ENCODE measurements at places on chromosomes 7 and 10.

DNA sequence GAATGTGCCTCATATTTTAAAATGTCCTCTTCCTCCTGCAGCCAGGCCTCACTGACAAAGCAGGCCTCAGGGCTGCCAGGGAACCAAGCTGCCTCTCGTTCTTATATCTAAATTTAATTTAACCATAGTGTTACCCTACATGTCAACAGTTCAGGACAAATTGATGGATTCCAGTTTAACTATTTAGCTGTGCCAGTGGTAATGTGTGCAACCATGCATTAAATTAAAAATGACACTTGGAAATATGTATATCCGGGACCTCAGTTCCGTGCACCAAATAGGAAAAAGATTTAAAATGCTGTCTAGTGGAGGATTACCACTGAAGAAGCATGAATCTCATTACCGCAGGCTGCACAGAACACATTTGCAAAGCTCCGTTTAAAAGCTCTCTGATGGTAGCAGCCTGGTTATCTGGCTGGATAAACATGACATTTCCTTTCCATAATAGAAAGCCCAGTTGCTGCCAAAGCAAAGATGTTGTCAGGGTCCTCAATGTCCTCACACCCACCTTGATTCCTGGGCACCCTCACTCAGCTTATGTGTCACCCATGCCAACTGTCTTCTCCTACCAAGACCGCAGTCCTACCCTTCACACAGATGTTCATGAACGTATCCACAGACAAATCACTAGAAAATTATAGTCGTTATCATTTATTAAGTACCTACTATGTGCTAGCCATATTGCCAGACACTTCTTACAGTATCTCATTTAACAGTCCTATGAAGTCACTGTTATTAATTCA, 73.3 kb upstream of the FRMD4A start:
- no peak for DNase-seq

DNA sequence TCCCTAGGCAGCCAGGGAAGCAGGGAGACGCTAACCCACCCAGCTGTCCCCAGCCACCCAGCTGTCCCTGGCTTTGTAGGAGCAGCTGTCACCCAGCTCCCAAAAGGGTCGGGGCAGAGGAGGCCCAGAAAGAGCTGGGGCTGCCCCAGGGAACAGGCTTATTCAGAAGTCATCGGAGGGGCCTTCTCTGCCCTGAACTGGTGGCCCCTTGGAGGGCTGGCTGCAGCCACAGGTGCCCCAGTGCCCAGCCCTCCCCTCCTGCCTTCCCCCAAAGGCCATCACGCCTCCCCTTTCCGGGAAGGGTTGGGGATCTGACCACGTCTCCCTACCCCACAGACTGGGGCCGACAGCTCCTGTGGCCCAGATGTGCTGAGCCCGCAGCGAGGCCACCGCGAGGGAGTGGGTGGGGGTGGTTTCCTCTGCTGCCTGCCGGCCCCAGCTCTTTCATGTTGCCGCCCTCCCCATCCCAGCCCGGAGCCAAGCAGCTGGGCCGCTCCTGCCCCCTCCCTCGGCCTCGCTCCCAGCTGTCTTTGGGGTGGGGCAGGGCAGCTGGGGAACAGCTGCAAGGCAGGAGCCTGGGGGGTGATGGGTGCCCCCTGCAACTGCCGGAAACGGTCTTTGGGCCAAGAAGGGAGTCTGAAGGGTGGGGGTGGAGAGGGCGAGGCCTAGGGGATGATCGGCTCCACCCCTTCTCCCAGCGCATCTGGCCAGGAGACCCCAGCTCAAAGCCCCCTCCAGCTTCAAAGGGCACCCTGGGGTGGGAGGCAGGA, 16.8 kb downstream of the TRIM8 start:
- DNase-seq = no peak

DNA sequence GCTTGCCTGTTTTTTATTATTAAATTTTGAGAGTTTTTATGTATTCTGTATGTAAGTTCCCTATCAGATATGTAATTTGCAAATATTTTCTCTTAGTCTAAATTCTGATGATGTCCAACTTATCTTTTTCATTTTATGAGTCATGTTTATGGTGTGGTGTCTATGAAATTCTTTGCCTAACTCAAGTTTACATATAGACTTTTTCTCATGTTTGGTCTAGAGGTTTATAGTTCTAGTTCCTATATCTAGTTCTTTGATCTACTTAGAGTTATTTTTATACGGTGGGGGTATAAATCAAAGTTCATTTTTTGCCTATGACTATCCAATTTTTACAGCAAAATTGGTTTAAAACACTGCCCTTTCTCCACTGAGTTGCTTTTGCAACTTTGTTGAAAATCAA, 26.3 kb upstream of the CCDC7 start:
- DNase-seq = no peak

DNA sequence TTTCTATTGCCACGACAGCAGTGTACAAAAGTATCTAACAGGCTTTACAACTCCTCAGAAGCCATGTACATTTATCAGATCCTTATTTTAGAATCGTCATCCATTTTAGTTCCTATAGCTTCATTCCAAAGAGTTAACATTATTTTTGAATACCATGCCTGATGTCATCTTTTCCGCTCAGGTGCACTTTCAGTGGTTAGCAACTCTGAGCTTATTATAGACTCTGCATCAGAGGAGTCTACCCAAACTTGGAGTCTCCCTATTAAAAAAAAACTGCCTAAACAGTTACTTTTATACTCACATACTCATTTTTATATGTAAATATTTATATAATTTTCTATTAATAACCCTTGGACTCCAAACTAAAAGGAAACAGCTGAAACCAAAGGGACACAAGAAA, 31.6 kb upstream of the PRSS37 start:
- DNase-seq = no peak

DNA sequence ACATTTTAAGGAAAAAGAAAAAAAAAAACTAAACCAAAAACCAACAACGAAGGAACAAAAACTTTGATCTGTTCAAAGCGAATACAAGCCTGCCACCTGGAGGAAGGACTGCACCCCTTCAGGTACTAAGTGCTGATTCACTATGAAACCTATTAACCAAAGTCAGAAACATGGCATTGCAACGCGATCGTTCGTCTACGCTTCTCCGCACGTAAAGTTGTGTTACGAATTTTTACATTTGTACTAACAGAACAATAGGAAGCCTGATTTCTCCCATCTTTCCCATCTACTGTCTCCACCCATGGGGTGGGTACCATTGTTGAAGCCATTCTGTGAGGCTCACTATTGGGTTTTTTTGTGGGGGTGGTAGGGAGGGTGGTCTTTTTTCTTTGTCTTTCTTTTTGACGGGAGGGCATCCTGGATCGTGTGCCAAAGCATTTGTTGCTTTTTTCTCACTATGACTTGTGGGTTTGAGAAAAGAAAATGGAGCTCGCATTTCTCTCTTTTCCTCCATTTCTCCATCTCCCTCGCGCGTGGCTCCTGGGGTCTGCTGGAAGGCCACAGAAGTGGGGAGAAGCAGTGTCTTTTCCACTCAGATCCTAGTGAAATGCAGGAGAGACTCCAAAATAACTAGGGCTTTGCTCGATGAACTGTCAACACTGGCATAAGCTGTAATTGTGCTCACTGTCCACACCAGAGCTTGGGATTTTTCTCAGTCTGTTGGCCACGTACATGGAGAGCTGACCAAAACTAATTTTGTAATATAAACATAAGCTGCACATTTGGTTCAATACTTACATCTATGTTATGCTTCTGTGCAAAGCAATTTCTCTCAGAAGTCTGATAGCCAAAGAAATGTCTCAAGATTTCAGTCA, 100.9 kb upstream of the YAE1 start:
- DNase-seq = peak; percentile 21

DNA sequence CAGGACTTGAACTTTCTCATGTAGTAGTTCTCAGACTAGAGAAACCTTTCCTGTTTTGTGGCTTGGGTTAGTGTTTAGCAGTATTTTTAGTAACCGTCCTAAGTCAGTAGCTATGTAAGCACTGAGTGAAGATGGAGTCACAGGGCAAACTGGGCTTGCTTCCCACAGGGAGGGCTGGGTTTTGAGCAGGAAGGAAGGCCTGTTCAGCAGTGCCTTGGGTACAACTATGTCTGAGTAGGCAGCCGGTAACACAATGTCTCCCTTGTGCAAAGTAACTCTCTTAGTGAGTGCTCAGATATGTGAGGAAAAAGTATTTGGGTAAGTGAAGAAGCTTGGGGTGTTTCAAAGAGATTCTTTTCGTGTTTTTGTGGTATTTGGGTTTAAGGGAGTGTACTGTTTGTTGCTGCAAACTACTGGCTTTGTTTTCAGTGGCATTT, 96.4 kb downstream of the CCSER2 start:
- no peak for DNase-seq

GRCh38 chr7:142228537-142229104, 29.2 kb downstream of the PRSS58 start:
- no peak for DNase-seq

DNA sequence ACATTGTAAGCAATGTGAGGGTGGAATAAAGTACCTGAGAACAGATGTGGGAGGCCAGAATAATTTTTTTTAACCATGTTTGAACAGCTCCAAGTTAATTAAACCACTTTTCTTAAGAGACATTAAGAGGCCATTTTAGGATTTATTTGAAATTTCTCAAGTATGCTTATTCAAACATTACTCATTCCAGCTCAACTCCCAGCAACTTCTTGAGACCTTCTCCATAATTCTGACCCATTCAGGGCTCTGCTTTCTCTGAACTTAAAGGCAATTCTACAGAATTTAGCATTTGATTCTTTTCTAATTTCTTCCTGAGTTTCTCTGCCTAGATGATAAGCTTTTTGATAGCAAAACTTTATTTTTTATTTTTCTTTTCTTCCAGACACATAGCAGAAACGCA, 314.5 kb downstream of the CAMK1D start:
- DNase-seq = no peak

DNA sequence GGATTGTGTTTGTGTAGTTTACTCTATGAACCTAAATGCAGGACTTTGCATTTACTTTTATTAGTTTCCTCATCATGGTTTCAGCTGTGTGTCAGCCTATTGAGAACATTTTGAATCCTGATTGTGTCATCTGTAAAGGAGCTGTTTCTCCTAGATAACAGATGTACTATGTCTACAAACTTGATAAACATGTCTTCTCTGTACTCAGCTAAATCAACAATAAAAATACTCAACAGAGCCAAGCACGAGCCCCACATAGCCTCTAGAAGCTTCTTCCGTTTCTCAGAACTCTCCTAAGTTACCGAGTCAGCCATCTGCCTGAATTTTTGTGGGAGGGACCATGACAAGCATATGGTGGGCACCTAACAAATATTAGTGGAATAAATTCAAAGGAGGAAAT, 234.7 kb downstream of the SKAP2 start:
- no peak for DNase-seq

- no peak for DNase-seq
Measured at GRCh38 chr7:106369816-106370215, 85.0 kb upstream of the NAMPT start.

DNA sequence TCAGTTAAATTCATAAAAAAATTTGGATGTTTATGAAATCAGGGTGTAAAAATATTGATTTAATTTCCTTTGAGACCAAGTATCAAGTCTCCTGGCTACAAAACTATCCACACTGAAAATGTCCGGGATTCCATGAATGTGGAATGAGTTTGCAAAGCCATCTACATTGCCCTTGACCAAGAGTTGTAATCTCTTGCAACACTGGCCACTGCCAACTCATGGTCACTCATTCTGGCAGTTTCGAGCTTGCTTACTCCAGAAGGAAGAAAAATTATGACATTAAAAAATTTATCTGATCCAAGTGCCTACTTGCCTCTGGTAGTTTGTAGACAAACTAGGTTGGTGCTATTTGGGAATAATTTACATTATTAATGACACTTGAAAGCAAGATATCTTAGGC, 84.2 kb downstream of the NPY start:
- no peak for DNase-seq

DNA sequence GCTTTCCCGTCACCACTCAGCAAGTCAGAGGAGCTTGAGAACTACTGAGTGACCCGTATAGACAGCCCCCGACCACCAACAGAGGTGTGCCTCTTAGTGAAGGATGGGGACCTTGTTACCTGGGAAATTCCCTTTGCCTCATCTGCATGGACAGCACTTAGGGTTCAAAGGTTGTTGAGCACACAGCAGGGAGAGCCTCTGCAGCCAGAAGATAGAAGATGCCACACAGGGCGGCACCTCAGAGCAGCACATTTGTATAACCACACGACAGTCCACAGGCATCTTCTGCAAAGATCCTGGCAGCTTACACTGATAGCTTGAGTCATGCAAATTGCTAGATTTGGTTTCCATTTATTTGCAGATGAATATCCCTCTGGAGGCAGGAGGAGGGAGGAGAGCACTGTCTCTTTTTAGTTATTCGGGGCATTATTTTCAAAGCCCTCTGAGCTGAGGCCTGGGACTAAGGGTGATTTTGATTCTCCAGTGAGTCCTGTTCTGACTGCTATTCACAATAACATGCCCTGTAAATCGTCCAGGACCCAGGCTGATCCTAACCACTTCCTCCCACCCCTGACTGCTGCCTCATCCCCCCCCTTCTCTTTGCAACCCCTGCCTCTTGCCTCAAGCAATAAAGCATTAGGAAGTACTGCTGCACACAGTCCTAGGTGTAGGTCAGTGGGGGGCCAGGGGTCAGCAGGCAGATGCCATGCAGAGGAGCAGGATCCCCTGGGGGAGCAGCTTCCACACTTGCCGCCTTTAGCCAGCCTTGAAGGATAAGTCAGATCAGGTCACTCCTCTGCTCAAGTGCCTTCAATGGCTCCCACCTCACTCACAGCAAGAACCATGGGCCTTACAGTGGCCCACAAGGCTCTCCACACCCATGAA, 24.6 kb upstream of the INMT start:
- DNase-seq = no peak

GRCh38 chr10:51000976-51001375, 73.3 kb upstream of the PRKG1 start:
- DNase-seq = no peak

DNA sequence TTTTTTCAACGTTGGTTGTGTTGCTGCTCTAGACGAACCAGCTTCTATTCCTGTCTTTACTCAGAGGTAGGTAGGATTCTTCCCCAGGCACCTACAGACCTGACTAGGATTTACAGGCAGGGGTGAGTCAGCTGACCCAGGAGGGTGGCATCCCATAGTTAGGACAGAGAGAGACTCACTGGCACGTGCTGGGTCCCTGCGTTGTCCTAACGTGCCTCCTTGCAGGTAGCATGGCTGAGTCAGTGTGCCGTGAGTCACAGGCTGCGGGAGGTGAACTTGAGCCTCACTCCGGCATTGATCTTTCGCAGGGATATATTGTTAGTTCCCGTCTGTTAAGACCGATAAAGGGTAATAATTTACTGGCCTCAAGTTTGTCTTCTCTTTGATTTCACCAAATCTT, 96.5 kb downstream of the PFKFB3 start:
- DNase-seq = no peak

- DNase-seq = no peak
Measured at GRCh38 chr10:93584445-93584844, 16.6 kb downstream of the RBP4 start.
